Stimulated activated CD8-positive, alpha-beta memory T cell treated with anti-CD3 and anti-CD28 coated beads, Interleukin-4, amount 100 ng/mL, for 1 hour (primary cell): ENCODE measurements at places on chromosomes 5 and 9.

DNA sequence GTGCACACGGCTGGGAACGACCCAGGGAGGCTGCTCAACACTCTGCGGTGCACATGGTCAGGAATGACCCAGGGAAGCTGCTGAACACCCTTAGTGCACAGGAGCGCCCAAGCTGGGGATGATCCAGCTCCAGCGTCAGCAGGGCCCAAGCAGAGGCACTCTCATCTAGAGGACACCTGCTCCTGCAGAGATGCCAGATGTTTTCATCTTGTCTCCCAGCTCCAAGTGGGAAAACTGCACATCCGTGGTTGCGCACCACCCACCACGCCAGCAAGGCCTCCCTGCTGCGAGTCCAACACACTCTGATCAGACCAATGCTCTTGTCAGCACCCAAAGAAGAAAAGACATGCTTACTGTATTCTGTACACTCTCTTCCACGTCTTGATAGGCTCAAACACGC is 34.1 kb downstream of the UBE2QL1 start:
- no peak for DNase-seq

DNA sequence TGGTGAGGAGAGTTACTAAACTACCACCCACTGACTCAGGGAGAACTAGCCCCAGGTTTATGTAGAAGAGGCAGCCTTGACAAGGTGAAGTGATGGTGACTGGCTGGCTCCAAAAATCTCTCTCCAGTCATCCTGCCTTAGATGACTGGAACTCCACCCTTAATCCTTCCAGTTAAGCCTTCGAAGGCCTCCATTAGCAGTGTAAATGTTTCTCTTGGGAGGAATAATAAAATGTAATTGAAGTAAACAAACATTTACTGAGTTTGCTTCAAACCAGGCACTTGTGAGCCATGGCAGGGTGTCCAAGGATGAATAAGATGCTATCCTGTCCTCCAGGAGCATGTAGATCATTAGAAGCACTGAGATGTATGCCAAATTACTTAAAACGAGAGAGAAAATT is 35.5 kb downstream of the ASTN2 start:
- no peak for DNase-seq

DNA sequence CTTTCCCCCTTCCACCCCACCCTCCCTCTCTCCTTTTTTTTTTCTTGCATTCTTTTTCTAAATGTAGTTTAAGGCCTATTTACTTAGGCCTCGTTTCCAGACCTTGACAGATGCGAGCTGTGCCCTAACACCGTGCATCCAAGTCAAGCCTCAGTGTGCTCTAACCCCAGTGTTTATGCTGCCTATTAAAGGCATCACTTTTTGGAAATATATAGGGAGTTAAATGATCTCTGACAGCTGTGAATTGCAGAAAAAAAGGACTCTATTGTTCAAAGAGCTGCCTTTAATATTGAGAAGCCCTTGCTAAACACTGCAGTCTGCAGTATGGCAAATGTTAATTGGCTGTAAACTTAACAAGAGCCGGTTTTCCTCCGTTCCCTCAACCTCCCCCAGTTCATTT is 270.4 kb upstream of the TUT7 start:
- DNase-seq: no peak

GRCh38 chr5:159198063-159199036 is 11.0 kb downstream of the RNF145 start:
- no peak for DNase-seq

DNA sequence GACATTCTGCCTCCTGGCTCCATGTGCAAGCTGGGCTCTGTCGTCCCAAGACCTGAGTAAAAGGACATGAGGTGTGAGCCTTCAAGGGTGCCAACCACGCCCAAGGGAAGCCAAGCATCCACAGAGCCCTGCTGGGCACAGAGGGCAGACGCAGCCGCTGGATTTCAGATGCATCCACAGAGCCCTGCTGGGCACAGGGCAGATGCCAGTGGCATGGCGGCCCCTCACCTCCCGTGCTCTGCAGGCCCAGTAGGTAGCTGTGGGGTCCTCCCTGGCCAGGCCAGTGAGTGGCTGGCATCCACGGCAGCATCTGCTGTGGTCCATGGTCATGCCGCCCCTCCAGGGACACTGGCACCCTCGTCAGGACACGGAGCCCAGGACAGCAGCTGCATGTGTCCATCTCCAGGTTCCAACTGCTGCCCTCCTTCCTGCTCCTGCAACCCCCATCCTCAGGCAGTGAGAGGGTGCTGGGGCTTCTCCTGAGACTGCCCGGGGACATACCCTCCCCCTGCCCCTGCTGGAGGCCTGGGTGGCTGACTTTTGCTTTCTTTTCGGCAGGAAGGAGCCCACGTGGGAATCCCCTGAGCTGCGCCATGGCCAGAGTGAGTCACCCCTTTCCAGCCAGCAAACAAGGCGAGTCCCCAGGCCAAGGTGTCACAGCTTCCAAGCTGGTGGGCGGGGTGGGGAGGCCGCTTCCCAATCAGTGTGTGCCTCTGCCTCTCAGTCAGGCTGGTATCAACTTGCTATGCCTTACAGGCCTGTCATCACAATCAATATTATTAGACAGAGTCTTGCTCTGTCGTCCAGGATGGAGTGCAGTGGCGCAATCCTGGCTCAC is 4.0 kb upstream of the TRAF2 start:
- peak; percentile 74 for DNase-seq

- no peak for DNase-seq
Observed at GRCh38 chr5:143251946-143252345, 151.5 kb downstream of the NR3C1 start.

GRCh38 chr5:163914910-163915309 is 409.5 kb downstream of the MAT2B start:
- no peak for DNase-seq

DNA sequence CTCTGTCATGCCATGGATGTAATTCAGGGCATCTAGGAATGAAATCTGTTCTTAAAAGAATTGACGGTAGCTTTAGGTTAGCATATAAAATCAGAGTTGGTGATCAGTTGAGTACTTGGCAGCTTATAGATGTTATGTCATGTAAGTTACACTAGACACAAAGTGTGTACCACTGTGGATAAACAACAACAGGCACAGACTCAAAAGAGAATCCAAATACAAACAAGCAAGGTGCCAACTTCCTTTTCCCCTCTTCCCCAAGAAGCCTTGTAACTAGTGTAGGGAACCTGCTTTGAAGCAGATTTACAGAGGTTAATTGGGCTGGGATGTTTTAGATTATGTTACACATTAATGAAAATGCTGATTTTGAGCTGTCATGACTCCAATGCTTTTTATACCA is 167.2 kb downstream of the PBX3 start:
- DNase-seq: no peak

GRCh38 chr9:14349146-14349446 is 35.2 kb upstream of the NFIB start:
- no peak for DNase-seq

DNA sequence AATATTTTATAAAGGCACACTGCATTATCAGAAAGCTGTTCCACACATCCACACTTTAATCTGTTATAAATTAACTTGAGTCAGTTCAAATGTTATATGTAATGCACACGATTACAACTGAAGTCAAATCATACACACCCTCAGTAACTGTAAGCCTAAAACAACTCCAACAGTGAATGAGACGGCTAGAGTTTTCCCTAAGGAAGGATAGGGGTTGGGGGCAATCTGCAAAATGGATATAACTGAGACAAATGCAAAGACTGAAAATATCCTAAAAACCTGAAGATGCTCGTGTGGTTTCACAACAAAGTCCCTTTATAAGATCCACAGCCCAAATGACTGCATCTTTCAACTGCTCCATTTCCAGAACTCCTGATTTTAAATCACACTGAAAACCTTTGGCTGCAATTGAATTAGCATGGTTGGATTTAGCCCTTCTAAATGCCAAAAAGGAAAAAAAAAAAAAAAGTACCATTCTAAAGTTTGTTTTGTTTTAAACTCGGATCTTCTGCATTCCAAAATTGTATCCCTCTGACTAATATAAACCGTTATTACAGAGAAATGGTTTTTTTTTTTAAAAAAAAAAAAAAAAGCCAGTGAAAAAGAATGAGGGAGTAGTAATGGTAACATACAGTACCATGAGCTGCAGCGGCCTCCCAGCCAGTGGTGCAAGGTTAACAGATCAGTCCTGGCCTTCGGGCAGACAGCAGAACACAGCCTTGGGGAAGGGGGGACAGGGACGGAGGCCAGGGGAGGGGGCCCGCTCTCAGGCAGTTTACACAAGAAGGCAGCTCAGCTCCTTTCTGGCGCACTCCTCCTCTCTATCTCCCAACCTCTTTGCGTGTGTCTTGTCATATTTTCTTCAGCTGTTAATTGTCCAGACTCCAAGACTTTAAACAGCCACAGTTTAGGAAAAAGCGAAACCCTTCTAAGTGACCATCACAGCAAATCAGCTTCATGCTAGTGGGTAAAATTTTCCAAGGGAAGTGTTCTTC is 166.1 kb downstream of the BNC2 start:
- no peak for DNase-seq

GRCh38 chr5:61263072-61263471 is 69.0 kb upstream of the ZSWIM6 start:
- no peak for DNase-seq

- DNase-seq: no peak
Observed at GRCh38 chr9:106862110-106862820, 701 bp upstream of the ZNF462 start.

- DNase-seq: no peak
Observed at GRCh38 chr9:131624636-131625507, 79.5 kb downstream of the PRRT1B start.

DNA sequence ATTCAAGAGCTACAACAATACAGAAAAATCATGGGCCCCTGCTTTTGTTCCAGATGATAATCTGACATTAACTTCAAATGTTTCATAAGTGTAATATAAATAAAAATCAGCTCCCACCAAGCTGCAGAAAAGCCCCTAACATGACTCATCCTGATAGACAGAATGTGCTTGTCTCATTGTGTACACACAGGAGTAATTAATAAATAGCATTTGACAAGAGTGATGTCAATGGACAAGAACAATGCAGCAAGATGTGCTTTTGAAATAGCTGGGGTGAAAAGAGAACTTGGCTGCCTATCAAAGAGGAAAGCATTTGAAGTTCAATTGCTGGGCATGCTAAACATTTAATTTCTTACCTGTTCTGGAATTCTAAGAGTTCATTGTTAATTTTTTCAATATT is 79.2 kb downstream of the DNAH5 start:
- no peak for DNase-seq

DNA sequence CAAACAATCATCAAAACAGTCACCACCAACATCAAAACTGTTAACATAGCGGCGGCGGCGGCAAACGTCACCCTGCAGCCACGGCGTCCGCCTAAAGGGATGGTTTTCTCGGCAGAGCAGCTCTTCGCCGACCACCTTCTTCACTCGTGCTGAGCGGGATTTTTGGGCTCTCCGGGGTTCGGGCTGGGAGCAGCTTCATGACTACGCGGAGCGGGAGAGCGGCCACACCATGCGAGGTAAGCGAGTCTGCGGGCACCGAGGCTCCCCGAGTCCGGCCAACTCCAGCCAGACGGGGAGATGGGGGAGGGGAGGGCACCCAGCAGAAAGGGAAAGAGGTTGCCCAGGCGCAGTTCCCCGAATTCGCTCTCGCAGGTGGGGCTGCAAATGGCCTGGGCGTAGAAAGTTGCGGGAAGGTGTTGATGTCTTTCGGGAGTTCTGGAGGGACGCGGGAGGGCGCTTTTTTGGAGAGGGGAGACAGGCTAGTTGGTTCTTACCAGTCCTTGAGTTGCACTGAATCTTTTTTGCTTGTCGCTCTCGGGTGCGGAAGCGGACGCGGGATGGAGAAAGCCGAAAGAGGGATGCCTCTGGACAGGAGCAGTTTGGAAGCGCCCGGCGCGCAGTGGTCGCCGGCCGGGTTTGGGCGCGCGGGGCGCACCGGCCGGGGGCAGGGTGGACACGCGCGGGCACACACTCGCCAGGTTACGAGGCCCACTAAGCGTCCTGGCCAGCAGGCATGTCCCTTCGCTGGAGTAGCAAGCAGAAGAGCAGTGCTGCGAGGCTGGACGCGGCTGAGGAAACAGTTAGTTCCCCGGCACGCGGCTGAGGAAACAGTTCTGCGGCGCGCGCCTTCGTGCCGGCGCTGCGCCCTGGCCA is 849 bp downstream of the RORB start:
- no peak for DNase-seq

DNA sequence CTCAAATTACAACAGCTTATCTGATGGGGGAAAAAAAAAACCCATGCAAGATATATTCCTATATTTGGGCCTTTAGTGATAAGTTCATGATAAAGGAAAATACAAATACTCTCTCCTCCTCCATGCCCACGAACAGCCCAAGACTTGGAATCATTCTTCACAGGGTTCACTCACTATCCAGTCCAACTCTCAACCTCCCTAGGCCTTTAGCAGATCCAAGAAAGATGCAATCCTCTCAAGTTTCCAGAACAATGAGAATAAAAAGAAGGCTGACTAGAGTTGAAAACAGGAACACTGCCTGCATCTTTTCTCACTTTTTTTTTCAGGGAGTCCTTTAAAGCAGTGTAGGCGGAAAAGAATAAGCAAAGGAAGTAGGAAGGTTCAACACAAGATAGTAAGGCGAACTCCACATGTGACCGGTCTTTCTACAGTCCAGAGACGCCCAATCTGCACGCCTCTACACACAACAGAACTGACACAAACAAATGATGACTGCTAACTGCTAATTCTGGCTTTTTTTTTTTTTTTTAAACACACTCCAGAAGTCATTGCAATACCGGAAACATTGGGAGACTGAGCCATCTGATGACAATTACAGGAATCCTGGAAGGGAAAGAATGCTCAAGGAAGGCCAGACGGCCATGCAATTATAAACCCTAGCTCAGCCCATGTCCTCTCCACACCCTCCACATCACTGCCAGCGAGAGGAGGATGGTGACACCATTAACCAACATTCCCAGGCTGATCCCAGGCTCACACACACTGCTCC is 75.4 kb downstream of the BNC2 start:
- DNase-seq: no peak

- no peak for DNase-seq
Observed at GRCh38 chr5:25850581-25850980, 1187.8 kb downstream of the CDH9 start.
